ENCODE measurements at places on chromosomes 4 and X. TPM values are rescaled to one million over a fixed set of nuclear protein-coding genes. Genes with fewer than 3 reads are reported as not detected.

Gene CLNK
- not detected for total RNA-seq

Gene ZCCHC12
- 0.94 TPM for total RNA-seq

Gene LRPAP1
- total RNA-seq = 90.8 TPM

Gene KCND1
- 4.9 TPM for total RNA-seq

Gene TCEAL2
- 15.6 TPM for total RNA-seq

Gene FAM114A1
- 13.8 TPM for total RNA-seq

Gene CHST7
- total RNA-seq = 19.6 TPM

Gene POF1B
- 0.09 TPM for total RNA-seq

Gene MAGEA3
- total RNA-seq = 1.8 TPM

Gene PRPS2
- 33.4 TPM for total RNA-seq

DNA sequence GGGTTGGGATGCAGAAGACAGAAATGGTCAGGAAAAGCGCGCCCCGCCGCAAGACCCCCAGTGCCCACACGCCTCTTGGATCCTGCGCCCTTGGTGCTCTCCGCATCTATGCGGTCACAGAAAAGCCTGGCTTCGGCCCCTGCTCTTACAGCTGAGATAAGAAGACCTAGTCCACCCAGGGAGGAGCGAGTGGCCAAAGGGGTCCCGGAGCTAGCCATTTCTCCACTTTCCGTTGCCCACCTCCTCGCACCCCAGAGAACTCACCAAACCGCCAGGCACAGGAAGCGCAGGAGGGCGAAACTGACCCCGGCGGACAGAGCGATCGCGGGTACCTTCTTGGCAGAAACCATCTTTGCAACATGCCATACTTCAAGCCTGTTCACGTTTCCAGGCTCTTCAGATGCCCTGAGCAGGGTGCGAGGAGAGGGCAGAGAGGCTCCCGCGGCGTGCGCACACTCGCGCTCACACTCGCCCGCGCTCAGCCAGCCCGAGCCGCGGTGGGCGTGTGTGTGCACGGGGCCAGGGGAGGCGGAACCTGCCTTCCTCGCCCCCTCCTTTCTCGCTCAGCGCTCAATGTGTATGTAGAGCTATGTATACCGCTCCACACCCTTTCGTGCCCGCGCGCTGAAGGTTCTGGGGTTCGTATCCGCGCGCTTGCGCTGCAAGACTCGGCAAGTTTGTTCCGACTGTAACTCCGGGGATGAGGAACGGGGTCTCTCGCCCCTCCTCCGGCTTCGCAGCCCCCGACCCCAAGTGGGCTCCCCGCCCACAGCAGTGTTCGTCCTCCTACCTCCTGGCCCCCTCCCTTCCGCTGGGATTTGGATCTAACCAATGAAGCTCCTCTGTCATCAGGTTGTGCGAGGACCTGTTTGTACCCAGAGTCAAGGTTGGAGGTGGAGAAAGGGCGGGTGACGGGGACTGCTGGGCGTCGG lies at the start of gene GABRA4:
Gene GABRA4, minus strand, starts transcription at position 507 of the 932 bp plus-strand sequence. Its CDS starts 157 bp downstream, at position 350.
- DNase-seq = peak; percentile 53

GRCh38 chrX:22652596-22652995 lies 347.2 kb upstream of the DDX53 start:
- DNase-seq = peak; percentile 18

DNA sequence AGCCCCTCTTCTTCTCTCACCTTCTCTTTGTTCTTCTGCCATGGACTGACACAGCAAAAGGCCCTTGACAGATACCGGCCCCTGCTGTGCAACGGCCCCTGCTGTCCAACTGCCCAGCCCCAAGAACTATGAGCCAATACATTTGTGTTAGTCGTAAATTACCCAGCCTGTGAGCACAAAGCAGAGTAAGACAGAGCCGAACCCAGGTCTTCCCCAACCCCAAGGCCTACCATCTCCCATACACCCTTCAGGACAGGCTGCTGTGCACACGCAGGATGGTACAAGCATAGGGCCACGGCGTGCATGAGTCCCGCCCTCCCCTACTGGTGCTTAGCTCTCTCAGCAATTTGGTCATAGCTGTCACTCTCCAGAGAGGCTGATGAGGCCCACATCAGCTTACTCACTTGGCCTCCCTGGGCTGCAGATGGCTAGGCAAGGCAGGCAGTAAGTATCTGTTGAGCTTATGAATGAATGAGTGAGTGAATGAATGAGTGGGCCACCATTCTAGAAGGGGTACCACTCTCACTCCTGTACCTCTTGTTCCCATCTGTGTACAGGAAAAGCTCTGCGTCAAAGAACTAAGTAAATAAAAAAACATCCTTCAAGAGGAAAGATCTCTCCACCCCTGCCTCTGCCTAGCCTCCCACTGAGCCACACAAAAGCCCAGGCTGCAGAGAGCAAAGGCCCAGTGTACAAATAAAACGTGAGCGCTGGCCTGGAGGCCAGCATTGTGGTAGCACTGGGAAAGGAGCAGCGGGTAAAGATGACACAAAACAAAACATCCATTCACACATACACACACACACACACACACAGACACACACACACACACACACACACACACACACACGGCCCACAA lies 13.9 kb downstream of the WDR1 start:
- DNase-seq = no peak

- no peak for DNase-seq
These were observed 23.0 kb upstream of the HS3ST1 start for GRCh38 chr4:11451716-11452115.

DNA sequence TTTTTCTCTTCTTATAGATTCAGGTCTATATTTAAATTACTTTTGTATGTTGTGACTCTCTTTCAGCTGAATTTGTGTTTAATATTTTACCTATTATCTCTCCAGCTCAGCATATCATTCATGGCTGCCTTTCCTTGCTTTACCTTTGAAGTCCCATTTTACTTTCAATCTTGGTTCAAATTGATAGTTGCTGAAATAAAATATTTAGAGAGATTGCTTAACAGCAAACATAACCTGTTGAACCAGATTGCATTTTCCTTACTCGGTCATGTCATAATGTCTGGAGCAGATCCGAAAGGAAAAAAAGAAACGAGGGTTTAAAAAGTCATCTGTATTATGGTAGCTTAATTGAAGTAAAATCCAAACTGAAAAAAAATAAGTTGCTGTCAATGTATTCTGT lies 94.1 kb downstream of the IL1RAPL2 start:
- DNase-seq = no peak

- peak; percentile 93 for DNase-seq
These were observed at the start of gene TMEM192 for GRCh38 chr4:165112368-165113121. Gene TMEM192 (minus strand): TSS chr4:165112860. CDS start chr4:165112773, 87 bp downstream.

DNA sequence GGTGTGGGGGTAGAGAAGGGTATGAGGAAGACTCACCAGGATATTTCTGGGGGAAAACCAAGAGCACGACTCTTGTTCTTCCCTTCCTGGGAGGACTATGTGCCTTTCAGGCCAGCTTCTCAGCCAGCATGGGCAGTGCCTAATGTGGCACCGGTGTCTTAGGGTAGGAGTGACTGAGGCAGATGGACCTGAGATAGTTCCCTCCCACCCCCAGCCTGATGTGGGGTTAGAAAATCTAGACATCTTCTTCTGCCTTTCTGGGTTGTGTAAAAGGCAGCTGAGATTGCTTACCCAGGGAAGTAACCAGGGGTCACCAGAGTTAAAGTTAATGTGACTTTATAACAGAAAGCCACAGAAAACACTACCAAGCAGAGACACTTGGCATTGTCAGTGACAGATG lies 127.3 kb downstream of the TMA16 start:
- DNase-seq = no peak

DNA sequence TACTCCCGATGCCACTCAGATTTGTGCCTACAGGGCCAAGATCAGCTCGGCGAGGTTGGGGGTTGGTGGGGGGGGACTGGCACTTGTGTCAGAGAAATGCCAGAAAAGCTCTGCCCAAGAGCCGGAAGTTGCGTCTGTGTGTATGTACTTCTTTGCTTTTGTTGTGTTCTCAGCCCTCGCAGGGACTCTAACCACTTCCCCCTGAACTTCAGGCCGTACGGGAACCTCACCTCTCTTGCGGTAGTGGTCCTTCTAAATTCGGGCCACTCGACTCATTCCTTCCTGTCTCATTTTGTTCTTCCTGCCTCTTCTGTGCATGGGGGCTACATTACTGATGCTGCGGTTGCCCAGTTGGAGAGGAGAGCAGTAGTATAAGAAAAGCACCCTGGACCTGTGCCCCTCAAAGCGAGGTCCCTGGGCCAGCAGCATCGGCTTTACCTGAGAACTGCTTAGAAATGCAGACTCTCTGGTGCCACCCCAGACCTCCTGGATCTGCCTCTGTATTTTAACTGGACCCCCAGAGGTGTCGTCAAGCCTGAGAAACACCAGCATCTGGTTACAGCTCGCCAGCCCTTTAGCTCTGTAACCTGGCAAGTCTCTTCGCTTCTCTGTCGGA lies 146.3 kb upstream of the RPS6KA3 start:
- DNase-seq = no peak

DNA sequence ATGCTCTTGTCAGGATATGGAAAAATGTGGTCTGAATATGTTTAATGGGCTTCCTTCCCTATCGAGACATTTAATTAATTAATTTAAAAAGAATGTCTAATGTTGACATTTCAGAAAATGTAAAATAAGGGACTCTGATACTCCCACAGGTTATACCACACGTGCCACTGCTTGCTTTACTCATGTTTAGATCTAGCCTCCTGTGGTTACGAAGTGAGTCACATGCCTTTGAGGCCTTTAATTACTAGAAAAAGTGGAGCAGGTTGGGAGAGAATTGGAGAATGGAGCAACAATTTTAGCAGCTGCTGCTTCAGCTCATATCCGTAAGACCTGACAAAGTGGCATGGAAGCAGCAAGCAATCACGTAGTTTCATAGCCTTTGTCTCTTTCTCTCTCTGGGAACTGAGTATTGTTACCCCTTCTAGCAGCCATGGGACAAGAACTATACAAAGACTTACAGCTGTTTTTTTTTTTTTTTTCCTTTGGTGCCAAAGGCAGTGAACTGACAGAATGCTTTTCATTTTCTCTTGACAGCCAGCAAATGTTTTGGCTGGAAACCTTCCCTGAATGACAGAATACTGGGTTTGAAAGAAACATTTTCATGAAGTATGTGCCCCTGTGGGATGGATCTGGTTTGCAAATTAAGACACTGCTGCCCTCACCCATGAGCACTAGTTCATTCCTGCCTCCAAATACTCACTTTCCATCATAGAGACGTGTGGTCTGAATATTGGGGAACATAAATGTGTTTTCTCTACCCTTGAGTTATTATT lies 355.1 kb upstream of the PABPC5 start:
- DNase-seq = no peak

- no peak for DNase-seq
These were observed 20.0 kb upstream of the CAMK2D start for GRCh38 chr4:113781439-113782040.

GRCh38 chr4:63841266-63841665 lies 568.0 kb downstream of the TECRL start:
- DNase-seq = no peak

GRCh38 chr4:11722223-11722622 lies 293.5 kb upstream of the HS3ST1 start:
- DNase-seq = no peak

GRCh38 chrX:37871626-37872302 lies 24.4 kb upstream of the DYNLT3 start:
- no peak for DNase-seq

GRCh38 chr4:184252136-184253071 lies 34.7 kb upstream of the ENPP6 start:
- DNase-seq = no peak

GRCh38 chr4:7055990-7056325 lies 11.9 kb downstream of the GRPEL1 start:
- no peak for DNase-seq

GRCh38 chr4:22842360-22843018 lies 149.8 kb downstream of the GBA3 start:
- DNase-seq = no peak

- DNase-seq = peak; percentile 86
These were observed at the start of gene RBMX for GRCh38 chrX:136880452-136881013. Gene RBMX (minus strand): TSS chrX:136880725. CDS start chrX:136879427, 1,298 bp downstream.

- DNase-seq = no peak
These were observed 20.2 kb upstream of the RASGEF1B start for GRCh38 chr4:81491943-81492342.

- DNase-seq = peak; percentile 5
These were observed 8.1 kb downstream of the DHRSX start for GRCh38 chrX:2492531-2493218.

GRCh38 chr4:78971326-78971725 lies 32.1 kb upstream of the PAQR3 start:
- DNase-seq = no peak

GRCh38 chrX:13120017-13120416 lies 75.6 kb upstream of the FAM9C start:
- DNase-seq = no peak

GRCh38 chr4:52658641-52659000 lies 480 bp downstream of the USP46 start:
- DNase-seq = peak; percentile 28

DNA sequence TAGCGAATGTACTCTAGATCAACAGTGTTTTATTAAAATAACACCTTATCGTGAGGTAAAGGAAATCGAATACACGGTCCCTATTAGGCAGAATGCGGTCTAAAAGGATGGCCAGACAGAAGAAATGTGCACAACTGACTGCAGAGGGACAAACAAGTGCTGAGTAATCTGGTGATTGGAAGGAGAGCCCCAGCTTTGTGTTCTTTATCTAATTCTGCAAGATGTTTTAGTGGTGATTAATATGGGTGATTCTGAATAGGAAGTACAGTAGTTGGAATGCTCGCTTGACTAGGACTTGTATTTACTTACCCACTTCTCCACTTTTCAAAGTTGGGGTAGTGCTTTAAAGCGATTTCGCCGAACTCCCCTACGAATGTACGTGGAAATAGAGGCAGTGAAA lies 1.2 kb downstream of the WDR44 start:
- no peak for DNase-seq

DNA sequence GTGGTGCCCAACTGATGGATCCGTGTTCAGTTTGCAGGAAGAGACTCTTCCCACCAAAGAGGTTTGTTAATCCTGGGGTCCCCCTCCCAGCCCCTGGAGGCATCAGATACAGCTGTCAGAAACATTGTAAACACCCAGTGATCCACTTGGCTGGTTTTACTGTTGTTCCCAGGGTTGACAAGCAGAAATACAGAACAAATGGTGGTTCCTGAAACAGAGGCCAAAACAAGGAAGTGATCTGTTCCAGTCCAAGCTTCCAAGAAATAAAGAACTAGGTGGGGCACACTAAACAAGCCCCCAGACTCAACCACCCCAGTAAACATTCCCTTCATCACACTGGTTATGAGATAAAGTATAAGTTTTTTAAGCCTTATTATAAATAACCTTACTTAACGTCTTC lies 1.4 kb downstream of the TMLHE start:
- no peak for DNase-seq
